ENCODE measurements at places on chromosomes 5 and 9.

GRCh38 chr5:139709582-139710318 lies 61.6 kb downstream of the CXXC5 start:
- no peak for DNase-seq

DNA sequence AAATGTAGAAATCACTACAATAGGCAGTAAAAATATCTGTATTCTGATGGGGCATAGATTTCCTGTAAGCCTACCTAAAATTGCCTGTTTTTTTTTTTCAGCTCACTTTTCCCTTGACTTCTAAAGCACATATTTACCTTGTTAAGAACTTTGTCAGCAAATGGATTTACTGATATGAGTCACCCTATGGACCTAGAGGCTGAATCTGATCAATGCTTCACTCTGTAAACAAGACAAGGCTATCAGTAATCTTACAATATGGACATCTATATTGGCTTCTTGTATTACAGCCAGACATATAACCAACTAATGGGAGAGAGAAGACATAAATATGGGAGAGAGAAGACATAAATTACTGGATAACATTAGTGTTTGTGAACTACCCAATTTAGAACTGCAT lies 792.7 kb upstream of the CHD1 start:
- DNase-seq, result no peak

DNA sequence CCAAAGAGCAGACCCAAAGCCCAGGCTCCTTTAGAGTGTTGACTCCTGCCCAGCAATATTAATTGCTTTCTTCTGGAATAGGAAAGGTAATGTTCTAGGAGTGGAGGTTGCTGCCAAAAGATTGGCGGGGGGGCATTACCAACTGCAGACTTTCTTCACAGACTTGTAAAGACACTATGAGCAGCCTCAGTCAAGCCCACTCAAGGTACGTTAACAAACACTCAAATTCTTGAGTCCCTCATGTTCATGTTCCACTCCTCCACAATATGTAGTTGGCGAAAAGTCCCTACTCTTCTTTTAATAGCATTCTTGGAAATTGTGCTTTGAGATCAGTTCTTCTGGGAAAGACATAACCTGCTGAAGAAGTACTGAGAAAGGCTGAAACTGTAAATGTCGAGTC lies 409.2 kb upstream of the KIF2A start:
- DNase-seq, result no peak

GRCh38 chr5:113660706-113661250 lies 147.3 kb downstream of the YTHDC2 start:
- DNase-seq, result no peak

GRCh38 chr9:128252317-128253139 lies 23.3 kb downstream of the GOLGA2 start:
- DNase-seq, result no peak

DNA sequence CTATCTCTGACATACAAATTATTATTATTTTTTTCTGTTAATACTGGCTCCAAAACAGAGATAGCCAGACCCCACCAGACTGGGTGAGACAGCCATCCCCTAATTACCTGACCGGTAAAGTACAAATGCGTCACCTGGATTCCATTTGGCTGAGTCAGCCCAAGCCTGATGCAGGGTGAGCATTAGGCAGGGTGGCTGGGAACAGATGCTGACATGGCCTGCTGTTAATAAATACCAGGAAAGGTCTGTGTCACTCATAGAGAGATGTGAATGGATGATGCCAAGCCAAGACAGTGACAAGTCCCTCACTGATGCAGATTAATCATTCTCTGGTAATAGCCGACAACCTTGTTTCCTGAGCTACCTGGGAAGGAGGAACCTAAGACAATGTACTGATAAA lies 183.5 kb downstream of the TRIM32 start:
- no peak for DNase-seq

DNA sequence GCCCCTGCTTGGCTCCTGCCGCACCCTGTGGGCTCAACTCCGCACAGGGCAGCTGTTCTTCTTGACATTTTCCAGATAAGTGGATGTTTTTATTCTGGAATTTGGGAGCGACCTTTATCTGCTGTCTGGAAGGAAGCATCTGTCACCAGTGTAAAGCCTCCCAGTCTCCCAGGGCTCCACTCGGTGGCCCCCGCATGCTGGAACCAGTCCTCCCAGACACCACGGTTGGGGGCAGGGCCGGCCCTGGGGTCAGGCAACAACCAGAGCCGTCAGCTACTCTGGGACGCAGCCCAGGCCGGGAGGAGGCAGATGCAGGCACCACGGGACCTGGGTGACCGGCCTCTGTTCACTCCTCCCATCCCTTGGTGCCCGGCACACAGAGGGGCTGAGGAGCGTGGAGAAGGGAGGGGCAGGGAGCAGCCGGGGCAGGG lies 92.8 kb upstream of the ADAMTS2 start:
- DNase-seq, result no peak

GRCh38 chr5:58738336-58738735 lies 155.5 kb downstream of the RAB3C start:
- DNase-seq, result no peak

DNA sequence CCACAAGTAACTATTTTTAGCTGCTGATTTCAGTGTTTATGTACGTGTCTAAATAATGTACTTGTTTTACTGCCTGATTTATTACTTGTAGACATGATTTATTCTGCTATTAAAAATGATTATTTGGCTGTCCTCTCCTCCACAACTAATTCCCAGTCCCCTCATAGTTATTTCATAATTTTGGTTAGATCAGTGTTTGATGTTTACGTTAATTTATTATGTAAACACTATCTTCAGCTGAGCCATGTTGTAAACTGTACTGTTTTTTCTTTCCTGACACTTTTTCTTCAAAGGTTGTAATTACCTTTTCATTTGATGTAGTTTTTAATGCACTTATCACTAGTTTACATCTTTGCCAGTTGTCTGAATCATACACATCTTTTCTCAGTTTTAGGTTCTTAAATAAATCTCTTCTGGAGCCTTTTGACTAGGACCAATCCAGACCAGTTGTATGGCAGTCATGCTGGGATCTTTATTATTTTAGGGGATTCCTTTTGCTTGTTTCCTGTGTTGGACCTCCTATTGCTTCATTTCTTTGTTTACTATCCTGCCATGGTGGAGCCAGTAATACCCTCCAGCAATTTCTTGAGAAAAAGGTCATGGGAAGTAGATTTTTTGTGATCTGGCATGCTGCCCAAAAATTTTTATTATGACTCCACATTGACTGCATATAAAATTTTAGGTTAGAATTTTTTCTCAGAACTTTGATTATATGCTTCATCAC lies 16.1 kb downstream of the AP3S1 start:
- no peak for DNase-seq

DNA sequence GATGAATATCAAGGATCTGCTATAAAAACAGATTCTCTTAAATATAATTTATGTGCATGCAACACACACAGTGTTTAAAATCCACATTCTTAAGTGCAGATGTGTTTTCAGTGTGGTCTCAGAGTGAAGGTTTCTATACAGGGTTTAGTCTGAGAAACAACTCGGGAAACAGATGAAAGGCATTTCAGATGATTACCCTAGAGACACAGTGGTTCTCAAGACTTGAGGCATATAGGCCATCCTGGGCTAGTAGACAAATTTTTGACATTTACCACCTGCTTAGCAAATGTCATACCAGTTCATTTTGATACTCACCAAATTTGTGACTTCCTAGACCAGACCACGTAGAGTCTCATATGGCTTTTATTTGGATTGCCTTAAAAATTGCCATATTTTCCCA lies 216.5 kb downstream of the ARL15 start:
- no peak for DNase-seq

DNA sequence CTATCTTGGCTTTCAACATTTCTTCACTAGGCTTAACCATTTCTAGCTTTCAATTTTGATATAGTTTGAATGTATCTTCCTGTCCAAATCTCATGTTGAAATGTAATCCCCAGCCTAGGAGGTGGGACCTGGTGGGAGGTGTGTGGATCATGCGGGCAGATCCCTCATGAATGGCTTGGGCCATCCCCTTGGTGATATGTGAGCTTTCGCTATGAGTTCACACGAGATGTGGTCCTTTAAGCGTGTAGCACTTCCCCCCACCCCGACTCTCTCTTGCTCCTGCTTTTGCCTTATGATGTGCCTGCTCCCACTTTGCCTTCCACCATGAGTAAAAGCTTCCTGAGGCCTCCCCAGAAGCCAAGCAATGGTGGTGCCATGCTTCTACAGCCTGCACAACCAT lies 40.6 kb downstream of the PHAX start:
- DNase-seq, result no peak

DNA sequence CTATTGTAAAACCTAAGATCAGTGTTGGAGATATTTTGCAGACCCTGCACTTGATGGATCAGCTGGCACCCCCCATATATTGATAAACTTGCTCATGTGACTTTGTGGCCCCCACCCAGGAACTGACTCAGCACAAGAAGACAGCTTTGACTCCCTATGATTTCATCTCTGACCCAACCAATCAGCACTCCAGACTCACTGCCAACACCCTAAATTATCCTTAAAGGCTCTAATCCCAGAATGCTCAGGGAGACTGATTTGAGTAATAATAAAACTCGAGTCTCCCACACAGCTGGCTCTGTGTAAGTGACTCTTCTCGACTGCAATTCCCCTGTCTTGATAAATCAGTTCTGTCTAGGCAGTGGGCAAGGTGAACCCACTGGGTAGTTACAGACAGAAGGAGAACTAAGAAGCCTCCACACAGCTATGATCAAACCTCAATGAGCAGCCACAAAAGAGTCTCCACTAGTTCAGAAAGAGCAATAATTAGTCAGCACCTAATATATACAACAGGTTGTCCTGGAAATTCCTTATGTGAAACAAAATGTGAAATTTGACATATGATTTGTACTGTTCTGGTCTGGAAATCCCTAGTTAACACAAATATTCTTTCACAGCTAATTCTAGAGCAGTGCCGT lies 52.2 kb downstream of the ACTL7B start:
- DNase-seq, result no peak

- DNase-seq, result no peak
Measured at GRCh38 chr5:6592601-6593000, 40.2 kb downstream of the NSUN2 start.

DNA sequence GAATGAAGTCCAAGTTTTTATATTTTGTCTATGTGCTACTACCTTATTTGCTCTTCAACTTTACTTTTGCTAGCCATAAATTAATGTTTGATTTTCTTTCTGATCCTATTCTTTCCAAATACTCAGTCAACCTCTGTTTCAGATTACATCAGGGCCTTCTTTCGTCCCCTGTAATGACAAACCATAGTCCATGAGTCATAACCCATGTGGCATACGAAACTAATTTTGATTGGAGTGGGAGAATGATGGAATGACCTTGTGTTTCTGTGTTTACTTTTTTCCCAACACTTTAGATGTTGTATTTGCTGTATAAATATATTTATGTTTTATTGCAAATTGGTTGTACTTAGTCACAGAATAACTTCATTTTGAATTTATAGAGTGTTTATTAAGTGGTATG lies 1043.1 kb downstream of the DTWD2 start:
- DNase-seq, result no peak

GRCh38 chr9:33125871-33126823 lies 41.0 kb downstream of the B4GALT1 start:
- DNase-seq, result no peak

- DNase-seq, result no peak
Measured at GRCh38 chr9:98329904-98330303, 74.5 kb upstream of the TBC1D2 start.

DNA sequence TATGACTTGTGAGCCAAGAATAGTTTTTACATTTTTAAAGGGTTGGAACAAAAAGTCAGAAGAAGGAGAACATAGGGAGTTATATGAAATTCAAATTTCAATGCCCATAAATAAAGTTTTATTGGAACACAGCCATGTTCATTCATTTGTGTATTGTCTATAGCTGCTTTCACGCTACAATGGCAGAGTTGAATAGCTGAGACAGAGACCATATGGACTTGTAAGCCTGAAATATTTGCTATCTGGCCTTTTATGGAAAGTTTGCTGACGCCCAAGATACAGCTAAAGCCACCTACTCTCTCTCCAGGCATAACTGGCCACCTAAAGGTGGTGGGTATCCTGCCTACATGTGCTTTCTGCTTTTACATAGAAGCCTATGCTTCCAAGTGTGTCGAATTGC lies 10.9 kb downstream of the DAB2IP start:
- no peak for DNase-seq

- no peak for DNase-seq
Measured at GRCh38 chr5:141483902-141484301, 928 bp upstream of the PCDHGC4 start.

DNA sequence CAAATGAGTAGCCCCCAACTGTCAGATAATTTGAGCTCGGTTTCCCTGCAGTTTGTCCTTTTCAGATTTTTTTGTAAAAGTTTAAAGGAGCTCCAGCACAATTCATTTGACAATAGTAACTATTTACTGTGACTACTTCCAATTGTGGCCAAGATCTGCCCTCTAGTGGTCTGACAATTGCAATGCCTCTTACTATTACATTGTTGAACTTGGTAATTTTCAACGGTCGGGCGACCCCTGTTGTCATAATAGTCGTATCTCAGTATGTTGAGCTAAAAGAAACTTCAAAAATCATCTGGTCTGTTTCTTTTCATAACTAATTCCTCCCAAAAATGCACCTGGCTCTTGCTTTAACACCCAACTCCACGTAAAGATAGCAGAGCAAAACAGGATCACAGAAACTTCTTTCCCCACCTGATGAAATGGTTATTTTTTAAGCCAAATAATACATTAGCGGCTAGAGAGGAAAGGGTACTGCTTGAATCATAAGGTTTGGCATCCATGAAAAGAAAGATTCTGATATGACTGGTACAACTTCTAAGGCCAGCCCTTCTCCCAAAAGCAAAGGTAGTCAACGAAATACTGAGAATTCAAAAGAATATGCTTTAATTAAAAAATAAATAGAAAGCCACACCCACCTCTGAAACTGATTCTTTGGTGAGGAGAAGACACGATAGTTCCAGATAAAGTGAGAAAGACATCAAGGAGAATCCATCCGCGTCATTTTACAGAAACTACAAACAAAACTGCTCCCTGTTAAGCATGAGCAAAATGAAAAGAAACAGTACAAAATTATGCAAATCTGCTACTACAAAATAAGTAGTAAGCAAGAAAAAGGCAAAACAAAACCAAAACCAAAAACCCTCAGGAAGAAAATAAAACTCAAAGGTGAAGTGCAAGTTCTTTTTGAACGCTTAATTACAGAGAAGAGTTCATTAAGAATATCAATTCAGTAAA lies 76.9 kb upstream of the HTR4 start:
- DNase-seq, result peak; percentile 92

- no peak for DNase-seq
Measured at GRCh38 chr5:59905188-59905587, 11.7 kb upstream of the PDE4D start.

DNA sequence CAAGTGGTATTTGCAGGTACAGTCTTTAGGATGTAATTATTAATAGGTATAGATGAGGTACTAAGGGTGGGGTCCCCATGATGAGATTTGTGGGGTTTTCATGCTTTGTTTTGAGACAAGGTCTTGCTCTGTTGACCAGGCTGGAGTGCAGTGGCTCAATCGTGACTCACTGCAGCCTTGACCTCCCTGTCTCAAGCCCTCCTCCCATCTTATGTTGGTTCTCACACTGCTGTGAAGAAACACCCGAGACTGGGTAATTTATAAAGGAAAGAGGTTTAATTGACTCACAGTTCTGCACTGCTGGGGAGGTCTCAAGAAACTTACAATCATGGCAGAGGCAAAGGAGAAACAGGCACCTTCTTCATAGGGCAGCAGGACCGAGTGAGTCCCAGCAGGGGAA lies 217.5 kb downstream of the CDK5RAP2 start:
- DNase-seq, result no peak

Data from AML-193 (cell line).